LoVo (cell line): ENCODE measurements at places on chromosomes 2 and 18.
A peak's percentile ranks its signal among the peaks of the same experiment; 100 is the strongest.

DNA sequence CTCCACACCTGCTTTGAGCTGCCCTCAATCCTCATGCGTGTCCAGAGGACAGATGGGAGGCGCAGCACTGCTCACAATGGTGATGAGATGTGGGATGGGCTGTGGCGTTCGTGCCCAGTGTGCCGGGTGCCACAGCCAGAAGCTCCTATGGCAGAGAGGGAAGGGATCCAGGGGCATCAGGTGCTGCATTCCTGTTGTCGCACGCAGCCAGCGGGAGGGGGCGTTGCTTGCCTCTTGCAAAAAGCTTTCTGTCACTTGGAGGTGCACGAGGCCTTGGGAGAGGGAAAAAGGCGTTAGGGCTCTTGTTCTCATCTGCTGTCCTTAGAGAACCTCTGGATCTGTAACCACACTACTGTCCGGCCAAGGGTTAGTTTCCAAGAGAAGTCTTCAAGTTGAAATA, 29.2 kb upstream of the ALLC start:
- DNase-seq: no peak

- DNase-seq: no peak
These were observed 324.4 kb downstream of the ALK start for GRCh38 chr2:29597035-29597434.

GRCh38 chr2:168174756-168175155, 72.6 kb downstream of the STK39 start:
- DNase-seq: no peak

GRCh38 chr18:23105581-23106219, 29.6 kb upstream of the CABLES1 start:
- DNase-seq: peak; percentile 80

DNA sequence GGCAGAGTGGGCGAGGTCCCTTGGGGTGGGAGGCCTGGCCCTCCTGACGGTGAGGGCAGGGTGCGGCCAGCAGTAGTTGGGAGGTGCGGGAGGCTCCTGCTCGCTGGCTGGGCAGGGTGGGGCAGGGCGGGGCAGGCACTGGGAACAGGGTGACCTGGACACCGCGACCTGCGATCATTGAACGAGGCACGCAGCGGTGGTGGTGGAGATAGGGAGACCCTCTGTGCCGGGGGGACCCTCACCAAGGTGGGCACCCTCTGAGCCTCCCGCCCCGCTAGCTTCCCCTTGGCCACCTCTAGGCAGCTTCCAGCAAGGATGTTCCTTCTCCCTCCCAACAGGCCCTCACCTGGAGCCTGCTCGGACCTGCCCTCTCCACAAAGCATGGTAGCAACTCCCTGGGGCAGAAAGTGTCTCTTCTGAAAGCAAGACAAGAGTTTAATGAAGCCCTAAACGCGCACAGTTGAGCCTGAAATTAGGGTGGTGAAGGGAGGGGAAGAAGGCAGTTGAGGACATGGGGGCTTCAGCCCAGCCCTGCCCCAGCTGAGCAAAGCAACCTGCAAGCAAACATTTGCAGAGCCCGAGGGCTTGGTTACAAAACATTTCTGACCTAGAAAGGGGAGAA, 15.4 kb upstream of the FOSL2 start:
- no peak for DNase-seq

- peak; percentile 92 for DNase-seq
These were observed 3.3 kb downstream of the KLHL30 start for GRCh38 chr2:238141541-238142318.

GRCh38 chr2:74458938-74459363, 713 bp downstream of the WBP1 start:
- no peak for DNase-seq

DNA sequence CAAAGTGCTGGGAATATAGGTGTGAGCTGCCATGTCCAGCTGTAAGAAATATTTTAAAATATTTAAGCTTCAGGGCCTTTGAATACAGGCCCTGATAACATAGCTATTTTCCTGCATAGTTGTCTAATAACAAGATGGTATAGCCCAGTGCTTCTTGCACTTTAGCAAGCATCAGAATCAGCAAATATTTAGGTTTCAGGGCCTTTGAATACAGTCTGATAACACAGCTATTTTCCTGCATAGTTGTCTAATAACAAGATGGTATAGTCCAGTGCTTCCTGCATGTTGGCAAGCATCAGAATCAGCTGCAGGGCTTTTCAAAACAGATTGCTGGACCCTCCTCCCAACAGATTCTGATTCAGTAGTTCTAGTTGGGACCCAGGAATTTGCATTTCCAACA, 5.6 kb downstream of the GEMIN6 start:
- no peak for DNase-seq

DNA sequence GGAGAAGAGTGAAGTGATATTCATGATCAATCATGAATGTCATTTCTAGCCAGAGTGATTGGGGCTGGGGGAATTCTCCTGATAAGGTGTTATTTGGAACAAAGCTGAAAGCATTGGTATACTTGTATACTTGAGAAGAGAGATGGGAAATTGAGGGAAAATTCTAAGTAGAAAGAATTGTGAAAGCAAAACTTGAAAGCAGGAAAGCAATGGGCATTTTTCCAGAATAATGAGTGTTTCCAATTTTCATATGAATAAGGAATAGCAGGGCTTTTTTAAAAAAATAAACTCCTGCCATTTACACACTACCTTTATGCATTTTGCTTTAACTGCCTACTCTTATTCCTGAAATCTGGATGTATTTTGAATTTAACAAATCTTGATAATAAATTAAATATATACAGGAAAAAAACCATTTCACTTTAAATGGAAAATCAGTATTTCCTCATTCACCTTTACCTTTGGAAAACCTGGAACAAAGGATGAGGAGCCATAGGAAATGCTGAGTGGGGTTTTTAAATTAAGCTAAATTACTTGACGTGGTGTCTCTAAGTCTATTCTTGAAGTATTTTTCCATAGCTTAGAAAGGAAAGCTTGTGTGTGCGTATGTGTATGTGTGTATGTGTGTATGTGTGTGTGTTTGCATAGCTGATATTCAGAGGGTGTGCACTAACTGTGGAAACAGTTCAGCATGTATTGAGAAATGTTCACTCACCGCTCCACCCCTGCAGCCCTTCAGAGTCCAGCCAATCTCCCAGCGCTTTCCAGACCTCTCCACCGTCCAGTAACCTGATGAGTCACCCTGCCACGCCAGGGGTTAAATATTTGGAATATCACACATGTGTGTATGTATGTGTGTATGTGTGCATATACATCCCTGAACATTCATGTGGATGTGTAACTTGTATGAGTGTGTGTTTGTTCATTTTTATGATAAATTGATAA, 427.3 kb downstream of the THSD7B start:
- DNase-seq: no peak

GRCh38 chr18:9101730-9102507, 580 bp upstream of the NDUFV2 start:
- peak; percentile 67 for DNase-seq

DNA sequence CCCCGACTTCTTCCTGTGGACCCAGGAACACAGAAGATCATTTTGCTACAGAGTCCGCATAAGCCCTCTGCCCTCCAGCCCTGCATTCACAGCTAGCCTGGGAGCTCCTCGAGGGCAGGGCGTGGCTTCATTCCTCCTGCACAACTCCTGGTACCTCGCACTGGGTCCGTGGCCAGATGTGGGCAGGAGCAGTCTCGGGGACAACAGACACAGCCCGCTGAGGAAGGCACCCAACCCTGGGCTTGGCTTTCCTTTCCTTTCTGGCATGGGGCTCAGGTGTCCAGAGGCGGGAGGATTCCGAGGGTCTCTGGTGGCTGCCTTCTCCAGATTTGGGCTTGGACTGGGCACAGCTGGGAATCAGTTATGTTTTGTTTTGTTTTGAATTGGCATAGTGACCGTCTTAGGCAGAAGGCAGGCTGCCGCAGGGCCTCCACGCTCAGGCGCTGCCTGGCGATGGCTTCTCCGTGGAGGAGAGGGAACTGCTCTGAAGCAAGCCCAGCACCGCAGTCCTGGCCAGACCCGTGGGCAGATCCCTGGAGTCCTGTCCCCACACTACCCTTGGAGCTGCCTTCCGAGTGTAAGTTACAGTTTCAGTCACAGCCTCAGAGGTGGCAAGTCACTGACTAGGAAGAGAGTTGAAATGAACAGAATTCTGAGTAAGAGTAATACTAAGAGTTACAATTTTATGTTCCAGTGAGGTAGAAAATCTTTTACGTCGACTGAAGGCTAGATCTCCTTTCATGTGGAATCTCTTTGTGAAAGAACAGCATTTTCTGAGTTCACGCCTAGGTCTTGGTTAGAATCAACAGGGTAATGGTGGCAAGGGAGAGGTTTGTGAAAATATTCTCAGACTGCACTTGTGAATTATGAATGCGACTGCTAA, 47.9 kb downstream of the LDLRAD4 start:
- no peak for DNase-seq

GRCh38 chr2:29920631-29921559, 491 bp downstream of the ALK start:
- DNase-seq: no peak

GRCh38 chr18:79749251-79750191, 48.2 kb upstream of the KCNG2 start:
- DNase-seq: no peak
